ENCODE measurements at places on chromosomes 6 and 20.

DNA sequence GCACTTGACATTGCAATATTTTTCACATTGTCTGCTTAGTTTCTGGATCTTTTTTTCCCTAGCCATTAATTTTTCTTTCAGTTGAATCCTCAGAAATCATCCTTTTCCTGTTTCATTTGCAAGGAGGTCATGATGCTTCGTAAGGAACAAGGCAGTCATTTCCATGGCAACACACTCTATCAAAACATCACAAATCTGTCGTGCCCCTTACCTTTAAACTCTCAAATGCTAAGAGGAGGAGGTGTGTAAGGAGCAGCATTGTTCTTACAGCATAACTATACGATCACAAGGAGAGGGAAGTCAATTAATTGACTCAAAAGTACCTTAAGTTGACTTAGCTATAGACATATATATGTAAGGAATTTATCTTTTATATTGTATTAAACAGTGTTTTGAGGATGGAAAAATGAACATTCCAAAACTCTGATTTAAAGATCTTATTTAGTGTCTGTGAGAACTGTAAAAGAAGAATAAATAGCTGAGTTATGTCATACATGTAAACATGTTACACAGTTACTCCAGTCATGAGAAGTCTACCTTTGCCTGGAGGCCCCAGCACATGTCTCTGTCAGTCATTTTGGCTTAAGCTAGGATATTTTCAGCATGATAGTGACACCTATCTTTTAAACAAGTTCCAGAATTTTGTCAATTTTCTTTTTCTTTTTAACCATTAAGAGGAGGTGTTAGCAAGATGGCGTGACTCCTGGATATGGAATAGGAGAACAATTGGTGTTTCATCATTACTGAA lies 41.6 kb downstream of the CDKAL1 start:
- DNase-seq, result no peak

- no peak for DNase-seq
These were observed 11.1 kb downstream of the KCNB1 start for GRCh38 chr20:49471397-49471796.

- DNase-seq, result peak; percentile 60
These were observed 219.7 kb downstream of the UNC5CL start for GRCh38 chr6:40819182-40819834.

DNA sequence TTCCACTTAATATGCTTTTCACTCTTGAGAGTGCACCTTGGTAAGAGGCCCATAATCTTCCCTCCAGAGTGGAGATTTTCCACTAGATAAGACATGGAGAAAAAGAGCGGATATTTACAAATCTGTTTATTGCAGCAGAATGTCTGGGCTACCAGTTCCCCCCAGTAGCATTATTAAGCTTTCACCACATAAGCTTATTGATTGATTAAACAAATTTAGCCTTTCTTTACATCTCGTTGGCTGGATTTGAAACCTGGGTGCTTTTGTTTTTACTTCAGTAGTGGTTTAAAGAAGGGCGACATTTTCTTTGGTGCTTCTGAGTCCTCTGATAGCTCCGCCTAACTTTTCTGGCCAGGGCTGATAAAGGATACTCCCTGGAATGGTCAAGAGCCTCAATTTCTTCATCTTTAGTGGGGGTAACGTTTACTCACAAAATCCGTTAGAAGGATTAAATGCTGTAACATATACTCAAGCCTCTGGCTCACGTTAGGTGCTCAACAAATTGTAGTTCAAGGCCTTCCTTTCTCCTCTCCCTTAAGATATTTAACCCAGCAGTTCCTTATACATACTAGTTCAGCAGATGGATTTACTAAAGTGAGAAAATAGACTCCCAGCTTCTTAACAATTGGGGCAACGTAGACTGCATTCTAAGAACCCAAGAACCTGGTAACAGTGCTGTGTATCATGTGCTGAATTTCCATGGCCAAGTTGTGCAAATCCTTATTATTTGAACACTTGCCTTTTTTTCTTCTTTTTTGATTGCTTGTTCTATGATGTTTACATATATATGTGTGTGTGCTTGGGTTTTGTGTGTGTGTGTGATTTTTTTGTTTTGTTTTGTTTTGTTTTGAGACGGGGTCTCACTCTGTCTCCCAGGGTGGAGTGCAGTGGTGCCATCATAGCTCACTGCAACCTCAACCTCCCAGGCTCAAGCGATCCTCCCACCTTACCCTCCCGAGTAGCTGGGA lies 91.4 kb downstream of the RREB1 start:
- no peak for DNase-seq

DNA sequence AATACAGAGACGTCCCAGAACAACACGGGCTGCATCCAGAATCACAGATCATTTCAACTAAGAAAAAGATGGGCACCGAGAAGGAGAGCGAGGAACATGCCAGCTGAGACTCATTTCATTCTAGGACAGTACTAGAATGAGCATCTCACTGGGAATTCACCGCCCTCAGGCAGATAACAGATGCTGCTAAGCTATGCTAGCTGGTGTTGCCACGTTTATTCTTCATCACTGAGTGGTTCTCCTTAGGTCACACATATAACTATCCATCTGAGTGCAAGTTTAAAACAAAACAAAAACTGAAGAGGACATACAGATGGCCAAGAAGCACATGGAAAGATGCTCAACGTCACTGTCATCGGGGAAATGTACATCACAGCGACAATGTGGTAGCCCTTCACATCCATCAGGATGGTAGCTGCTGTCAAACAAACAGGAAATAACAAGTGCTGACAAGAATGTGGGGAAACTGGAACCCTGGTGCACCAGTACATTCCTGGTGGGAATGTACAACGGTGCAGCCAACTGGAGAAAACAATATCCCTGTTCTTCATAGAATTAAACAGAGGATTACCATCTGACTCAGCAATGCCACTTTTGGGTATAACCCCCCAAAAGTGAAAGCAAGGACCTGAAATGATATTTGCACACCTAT lies 97.6 kb downstream of the SLC22A23 start:
- DNase-seq, result no peak

DNA sequence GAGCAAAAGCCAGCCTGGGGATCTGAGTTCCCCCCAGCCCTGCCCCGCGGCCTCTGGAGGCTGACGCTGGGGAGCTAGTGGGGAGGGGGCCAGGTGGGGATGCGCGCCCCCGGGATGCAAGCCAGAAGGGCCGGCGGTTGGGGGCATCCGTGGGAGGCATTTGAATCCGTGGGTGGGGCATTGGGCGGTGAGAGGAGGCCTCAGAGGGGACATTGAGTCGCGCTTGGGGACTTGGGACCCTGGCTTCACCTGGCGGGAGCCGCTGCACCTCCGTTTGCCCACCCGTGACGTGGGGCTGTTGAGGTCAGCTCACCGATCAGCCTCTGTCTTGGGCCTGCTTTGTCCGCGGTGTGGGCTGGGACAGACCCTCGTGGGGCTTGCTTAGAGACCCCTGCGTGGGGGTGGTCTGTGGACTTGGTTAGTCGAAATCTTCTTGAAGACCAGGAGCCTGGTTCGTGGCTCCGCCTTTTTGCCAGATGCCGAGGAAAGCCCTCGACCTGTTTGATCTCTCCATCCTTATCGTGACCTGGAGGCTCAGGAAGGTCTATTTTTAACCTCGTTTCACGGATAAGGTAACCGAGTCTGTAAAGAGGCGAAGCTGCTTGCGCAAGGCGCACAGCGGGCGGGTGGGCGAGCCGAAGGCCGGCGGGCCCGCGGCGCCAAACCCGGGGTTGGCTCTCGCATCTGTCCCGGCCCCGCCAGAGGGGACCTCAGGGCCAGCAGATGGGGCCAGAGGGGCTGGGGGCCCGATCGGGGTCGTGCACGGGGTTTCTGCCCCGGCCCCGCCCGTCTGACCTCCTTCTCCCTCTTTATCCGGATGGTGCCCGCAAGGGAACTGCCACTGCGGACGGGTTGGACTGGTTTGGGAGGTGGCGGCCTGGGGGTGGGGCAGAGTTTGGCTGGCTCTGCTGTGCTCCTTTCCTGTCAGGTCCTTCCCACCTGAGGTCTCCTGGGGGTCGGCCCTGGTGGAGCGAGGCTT lies 8.3 kb downstream of the FAM110A start:
- DNase-seq, result no peak

DNA sequence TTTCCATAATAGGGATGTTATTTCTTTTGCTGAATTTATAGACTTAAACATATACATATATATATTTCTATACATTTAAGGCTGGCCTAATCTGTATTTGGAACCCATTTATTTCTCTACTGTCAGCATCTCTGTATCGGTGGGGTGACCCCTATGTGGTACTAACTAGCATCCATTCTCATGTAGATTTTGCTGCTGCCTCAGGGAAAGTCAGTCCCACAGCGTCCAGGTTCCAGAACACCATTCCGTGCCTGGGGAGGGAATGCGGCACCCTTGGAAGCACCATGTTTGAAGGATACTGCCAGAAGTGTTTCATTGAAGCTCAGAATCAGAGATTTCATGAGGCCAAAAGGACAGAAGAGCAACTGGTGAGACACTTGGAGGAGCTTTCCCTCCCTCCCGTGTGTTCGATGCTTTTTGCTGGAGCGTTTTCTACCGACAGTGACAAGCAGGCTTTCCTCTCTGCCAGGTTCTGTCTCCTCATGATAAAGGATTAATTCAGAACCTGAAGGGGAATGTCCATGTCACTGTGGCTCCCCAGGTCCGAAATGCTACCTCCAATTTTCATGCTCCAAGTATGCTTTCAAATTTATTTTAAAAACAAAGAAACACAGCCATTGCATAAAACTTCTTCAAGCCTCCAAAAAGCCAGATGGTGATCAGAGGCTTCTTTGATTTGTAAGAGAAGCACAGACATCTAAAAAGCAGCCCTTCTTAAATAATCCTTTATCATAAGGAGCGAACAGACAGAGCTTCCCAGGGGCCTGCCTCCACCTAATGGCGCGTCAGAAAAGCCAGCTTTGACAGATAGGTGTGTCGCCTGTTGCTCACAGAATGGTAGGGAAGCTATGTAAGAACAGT lies 13.1 kb downstream of the TNFAIP3 start:
- DNase-seq, result no peak

DNA sequence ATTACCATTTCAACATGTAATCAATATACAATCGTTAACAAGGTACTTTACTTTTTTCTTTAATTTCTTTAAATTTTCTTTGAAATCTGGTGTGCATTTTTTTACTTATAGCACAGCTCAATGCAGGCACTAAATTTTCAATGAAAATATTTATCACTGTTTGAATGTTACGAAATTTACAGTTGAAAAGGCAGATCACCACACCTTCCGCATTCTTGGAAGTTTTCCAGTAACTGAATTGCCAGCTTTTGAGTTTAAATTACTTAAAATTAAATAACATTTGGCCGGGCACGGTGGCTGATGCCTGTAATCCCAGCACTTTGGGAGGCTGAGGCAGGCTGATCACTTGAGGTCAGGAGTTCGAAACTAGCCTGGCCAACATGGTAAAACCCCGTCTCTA lies 309.9 kb downstream of the BMP7 start:
- no peak for DNase-seq

DNA sequence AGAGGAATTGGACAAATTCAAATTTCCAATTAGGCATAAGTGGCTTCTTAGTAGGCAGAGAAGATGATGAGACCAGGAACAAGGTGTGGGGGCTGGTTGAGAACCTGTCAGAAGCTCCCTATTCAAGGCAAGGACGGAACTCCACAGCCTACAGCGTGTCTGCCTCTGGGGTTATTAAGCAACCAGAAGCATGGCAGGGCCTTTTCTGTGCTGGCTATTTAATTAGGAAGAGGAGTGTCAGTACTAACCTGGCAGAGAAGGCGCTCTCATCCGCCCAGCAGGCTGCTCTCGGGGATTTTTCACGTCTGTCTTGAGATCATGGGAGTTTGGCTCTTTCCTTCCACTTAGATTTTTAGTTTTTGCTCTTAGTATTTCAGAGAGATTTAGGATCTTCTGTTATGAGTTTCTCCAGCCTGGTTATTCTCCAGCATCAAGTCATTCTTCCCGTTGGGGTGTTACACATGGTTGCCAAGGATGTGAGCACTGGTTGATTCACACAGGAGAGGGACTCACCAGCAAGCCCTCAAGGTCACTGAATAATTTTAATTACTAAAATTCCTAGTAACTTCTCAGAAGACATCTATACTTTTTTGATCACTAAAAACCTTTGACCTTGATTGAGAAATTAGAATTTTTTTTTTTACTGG lies 23.9 kb downstream of the ADTRP start:
- no peak for DNase-seq

GRCh38 chr6:31308050-31308844 lies 36.4 kb upstream of the HLA-C start:
- peak; percentile 76 for DNase-seq

DNA sequence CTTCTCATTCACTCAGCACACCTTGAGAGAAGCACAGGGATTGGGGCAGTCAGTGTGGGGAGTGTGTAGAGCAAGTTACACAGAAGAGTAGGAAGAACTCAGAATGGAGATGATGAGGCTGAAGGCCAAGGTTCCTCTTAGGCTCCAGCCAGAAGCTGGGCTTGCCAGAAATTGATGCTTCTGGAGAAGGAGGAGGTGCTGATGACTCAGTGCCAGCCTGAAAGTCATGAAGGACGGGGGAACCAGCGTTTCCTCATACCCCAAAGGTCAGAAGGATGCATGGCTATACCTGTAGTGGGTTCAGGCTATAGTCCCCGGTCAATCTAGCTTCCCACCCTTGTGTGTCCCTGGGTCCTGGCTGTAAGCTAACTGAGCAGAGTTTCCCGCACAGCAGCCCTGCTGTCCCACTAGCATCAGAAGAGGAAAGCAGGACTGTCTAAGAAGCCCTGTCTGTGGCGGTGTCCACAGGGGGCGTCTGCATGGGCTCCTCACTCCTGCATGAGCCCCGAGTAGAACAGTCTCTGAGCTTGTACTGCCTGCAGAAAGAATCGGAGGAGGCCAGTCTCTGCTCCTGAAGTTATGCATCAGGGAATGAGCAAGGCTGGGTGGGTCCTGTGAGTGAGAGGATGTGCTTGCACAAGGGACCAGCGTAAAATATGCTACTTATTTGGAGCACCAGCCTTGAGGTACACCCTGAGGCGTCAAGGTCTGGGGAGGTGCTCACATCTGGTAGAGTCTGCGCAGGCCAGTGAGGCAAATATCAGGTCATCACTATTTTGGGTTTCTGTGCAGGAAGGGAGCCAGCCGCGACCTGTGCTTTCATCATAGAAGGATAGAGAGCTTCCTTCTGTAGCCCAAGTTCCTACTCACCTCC lies 148.5 kb downstream of the MRPL14 start:
- no peak for DNase-seq

DNA sequence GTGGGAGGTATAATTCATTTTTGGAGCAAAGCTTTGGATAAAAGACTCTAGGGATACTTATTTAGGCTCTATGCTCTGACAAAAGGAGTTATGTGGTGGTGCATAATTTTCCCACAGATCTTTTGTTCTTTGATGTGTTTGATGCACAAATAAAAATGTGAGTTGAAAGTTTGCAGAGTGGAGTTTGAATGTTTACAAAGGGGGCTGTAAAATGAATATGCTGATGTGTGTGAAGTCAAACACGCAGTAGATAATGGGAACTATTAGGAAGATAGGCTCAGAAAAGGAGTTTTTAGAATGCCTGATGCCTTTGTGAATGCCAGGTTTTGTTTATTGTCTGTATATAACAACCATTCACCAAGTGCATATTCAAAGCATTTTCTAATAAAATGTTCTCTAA lies 545.0 kb upstream of the EPHA7 start:
- no peak for DNase-seq
